Stimulated activated CD8-positive, alpha-beta memory T cell treated with anti-CD3 and anti-CD28 coated beads, Interleukin-15, amount 100 ng/mL, for 48 hours (primary cell): ENCODE measurements at places on chromosomes 11 and 22.

- no peak for DNase-seq
These were observed at the start of gene CHST1 for GRCh38 chr11:45665206-45665932. Gene CHST1, minus strand, starts transcription at chr11:45665622. Its CDS starts 14,699 bp downstream, at chr11:45650923.

DNA sequence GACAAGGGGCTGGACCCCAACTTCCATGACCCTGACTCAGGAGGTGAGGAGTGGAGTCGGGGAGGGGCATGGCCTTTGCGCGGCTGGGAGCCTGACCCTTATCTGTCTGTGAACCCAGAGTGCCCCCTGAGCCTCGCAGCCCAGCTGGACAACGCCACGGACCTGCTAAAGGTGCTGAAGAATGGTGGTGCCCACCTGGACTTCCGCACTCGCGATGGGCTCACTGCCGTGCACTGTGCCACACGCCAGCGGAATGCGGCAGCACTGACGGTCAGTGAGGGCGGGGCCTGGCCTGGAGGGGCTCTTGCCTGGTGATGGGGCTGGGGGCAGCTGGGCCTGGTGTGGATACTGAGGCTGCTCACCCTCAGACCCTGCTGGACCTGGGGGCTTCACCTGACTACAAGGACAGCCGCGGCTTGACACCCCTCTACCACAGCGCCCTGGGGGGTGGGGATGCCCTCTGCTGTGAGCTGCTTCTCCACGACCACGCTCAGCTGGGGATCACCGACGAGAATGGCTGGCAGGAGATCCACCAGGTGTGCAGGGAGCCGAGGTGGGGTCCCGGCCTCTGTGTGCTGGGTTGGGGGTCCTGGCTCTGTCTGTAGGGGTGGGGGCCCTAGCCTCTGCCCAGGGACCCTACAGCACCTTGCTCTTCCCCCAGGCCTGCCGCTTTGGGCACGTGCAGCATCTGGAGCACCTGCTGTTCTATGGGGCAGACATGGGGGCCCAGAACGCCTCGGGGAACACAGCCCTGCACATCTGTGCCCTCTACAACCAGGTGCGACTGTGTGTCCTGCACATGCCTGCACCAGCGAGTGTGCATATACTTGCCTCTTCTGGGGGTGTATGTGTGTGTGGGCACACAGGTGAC, 6.3 kb downstream of the SHANK3 start:
- DNase-seq: no peak

DNA sequence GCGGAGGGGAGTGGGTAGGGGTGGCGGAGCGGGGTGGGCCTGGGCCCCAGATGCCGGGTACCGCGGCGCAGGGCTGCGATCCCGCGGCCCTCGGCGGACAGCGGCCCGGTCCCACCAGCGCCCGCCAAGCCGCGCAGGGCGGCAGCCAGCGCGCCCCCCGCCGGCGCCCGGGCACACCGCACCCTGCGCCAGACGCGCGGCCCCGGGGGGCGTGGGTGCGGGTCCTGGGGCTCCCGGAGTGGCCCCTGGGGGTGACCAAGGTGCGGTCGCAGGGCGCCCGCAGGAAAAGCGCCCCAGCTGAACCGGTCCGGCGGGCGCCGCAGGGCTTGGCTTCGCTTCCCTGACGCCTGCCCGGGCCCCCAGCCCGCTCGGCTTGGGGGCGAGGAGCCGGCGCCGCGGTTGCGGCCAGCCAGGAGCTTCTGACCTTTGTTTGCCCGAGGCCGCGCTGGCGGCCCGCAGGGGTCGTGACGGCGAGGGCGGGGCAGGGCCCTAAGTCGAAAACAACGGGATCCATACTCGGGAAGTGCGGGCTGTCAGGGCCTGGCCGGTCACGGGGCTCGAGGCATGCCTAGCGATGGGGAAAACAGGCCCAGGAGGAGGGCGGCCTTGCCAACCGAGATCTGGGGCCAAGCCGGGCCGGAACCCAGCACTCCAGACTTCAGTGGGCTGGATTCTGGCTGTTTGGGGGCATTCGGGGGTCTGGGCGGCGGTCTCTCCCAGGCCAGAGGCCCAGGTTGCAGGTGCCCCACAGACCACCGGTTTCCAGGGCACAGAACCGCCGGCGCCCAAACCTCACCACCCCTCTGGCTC, 581 bp upstream of the AP5B1 start:
- no peak for DNase-seq

DNA sequence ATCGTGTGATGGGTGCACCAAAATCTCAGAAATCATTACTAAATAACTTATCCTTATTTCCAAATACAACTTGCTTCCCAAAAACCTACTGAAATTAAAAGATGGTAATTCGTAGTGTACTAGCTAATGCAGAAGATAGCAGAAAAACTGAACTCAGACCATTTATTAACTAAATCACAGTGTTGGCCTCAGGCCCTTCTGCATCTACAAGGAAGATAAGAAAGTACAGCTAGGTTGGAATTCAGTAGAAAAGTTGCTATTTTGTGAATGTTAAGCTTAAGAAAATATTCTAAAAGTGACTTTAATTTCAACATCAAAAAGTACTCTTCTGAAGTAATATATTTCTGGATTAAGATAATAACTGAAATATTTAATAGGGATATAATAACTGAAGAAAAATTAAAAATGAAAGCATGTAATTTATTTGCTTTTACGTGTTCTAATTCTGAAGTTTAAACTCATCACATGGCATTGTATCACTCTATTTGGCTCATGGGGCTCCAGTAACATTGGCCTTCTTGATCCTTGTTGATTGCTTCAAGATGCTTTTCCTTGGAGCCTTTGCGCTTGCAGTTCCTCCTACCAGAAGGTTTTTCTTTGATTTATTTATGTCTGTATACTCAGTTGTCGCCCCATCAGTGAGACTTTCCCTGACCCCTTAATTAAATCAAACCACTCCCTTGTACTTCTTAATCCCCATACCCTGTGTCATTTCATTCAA, 847.9 kb upstream of the ANO3 start:
- DNase-seq: no peak

DNA sequence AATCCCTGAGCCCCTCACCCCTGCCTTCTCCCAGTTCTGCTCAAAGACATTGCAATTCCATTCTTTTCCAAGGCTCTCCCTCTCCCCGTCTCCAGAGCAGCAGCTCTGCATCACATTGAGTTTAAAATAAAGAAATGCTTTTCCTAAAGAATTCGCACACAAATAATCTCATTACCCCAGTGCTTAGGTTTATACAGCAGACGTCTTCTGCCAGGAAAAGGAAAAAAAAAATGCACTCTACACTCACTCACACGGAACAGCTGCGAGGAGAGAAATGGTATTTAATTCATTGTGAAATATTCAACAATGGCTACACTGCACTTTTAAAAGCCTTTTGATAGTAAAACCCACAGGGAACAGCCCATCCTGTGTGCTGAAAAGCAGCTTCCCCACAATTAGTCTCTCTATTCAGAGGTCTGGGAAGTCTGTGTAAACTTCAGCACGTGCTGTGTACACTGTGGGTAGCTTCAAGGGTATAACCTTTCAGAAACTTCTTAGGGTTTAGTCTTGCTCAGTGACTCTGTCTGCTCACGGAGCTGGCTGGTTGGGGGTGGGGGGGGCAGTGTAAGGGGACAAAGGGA, 42.8 kb downstream of the ETS1 start:
- DNase-seq: no peak

DNA sequence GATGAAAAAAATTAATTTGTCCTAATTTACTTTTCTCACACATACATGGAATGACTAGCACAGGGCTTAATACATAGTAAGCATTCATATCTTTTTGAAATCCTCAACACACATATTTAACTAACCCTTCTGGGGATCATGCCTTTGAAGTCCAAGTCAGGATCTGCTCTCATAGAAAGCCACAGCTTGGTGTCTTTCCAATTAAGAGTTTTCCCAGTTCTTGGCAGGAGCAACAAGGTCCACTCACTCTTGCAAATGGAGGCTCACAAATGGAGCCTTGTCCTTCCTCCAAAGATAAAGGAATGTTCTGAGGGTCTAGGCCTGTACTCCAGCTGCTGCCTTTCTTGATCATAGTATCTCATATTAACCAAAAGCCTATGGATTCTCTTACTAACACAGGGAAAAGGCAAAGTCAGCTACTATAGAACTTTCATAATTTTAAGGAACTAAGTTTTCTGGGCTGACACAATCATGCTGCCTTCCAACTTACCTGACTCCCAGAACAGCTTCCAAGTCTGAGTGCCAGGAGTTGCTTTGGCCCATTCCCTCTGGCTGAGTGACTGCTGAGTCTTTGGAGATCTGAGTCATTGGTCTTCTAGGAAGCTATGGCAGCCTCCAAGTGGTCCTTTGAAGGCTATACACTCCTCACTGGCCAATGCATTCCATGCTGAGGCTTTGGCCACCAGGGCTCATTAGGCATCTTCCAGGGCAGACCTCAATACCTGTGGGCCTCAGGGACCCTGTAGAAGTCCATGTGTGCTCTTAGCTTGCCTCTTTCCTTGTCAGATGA, 25.8 kb upstream of the NUCB2 start:
- no peak for DNase-seq

DNA sequence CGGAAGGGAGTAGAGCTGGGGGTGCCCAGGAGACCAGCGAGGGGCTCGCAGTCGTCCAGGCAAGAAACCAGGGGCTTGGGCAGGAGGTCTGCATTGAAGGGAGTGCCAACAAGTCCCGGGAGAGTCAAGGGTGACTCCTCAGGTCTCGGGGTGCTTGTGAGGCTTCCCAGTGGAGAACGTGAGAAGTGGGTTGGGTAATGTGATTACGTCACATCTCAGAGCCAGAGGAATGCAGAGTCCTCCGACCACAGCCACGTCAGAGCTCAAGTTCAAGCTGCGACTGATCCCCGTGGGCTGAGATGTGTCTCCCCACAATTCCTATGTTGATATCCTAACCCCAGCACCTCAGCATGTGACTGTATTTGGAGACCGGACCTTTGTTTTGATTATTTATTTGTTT, 89.7 kb upstream of the SHANK2 start:
- DNase-seq: no peak
